ENCODE measurements at places on chromosomes 5 and 9.

DNA sequence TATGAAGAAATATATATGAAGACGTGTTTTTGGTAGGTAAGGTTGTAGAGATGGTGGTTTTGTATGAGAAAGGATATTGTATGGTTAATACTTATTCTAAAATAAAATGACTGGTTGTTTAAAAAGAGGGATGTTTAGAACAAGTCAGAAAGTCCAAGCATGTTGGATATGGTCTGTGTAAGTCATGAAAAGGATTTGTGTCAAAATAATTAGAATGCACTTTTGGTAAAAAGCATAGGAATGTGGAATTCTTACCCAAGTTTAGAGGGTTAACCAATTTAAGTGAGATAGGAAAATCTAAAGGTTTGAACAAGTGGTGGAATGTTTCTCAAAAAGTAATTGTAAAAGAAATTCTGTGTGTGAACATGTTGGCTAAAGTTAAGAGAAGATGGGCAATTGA is 1556.5 kb upstream of the C9orf72 start:
- DNase-seq, result no peak

GRCh38 chr9:124399968-124400940 is 15.0 kb downstream of the PSMB7 start:
- no peak for DNase-seq

GRCh38 chr5:149037817-149038216 is 25.0 kb downstream of the SH3TC2 start:
- no peak for DNase-seq

GRCh38 chr9:649128-650074 is 192.1 kb upstream of the DMRT1 start:
- DNase-seq, result no peak

- no peak for DNase-seq
These were observed 600.8 kb upstream of the ARRDC3 start for GRCh38 chr5:91983869-91984268.

GRCh38 chr5:82922086-82922734 is 155.0 kb downstream of the TMEM167A start:
- no peak for DNase-seq

Data from HS-27A (cell line).